ENCODE measurements at places on chromosomes 12 and 14.

GRCh38 chr12:99948370-99948769 is 36.4 kb downstream of the ANKS1B start:
- no peak for DNase-seq

GRCh38 chr12:94263011-94263811 is 114.8 kb downstream of the PLXNC1 start:
- DNase-seq: no peak

GRCh38 chr14:103521438-103521950 is 1.1 kb downstream of the CKB start:
- no peak for DNase-seq

GRCh38 chr14:91599994-91600393 is 89.9 kb upstream of the PPP4R3A start:
- no peak for DNase-seq

- DNase-seq: peak; percentile 68
These were observed 787 bp downstream of the HECTD4 start for GRCh38 chr12:112381406-112381882.

DNA sequence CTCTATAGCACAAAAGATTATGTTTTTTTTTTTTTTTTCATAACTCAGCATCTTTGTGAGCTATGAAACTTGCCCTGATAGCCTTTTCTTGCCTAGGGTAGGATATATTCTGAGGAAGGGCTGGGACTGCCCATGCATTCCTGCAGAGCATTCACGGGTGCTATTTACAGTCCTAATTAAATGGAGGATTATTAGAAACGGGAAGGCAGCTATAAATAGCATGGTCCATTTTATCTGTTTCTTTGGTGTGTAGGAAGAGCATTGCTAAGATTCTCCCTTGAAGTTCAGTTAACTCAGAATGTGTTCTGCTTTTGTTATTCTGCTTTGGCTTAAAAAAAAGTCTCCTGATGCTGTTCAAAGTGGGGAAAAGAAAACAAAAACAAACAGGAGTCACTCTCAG is 630.9 kb downstream of the DIO2 start:
- DNase-seq: no peak

- no peak for DNase-seq
These were observed 82.9 kb upstream of the DYNC1H1 start for GRCh38 chr14:101881426-101881825.

- no peak for DNase-seq
These were observed 11.9 kb downstream of the UBE3B start for GRCh38 chr12:109489016-109489954.

GRCh38 chr12:95583933-95584332 is 32.7 kb upstream of the USP44 start:
- DNase-seq: no peak

GRCh38 chr12:122366685-122367475 is 55.6 kb downstream of the CLIP1 start:
- DNase-seq: peak; percentile 74

GRCh38 chr14:99721792-99722516 is 37.9 kb downstream of the CYP46A1 start:
- DNase-seq: no peak

- no peak for DNase-seq
These were observed 168.7 kb downstream of the GALC start for GRCh38 chr14:87824266-87824665.

DNA sequence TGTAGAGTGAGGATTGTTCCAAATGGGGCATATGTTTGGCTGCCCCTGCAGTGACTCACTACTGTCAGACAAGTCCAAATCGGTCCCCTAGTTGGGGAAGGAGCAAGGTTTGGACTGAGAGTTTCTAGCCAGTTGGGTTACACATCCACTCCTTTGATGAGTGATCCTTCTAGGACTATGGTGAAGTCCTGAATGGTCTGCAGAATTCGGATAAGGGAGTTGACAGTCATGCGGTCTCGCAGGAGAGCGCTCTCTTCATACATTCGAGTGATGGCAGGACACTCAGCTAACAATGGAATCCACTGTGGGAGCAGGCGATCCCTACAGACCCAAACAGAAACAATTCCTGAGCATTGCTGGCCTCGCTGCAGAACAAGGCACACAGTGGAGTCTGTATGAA is 61.5 kb upstream of the SINHCAF start:
- no peak for DNase-seq

GRCh38 chr12:94532490-94533422 is 73.1 kb upstream of the CEP83 start:
- peak; percentile 70 for DNase-seq

GRCh38 chr12:30823156-30823699 is 68.5 kb upstream of the CAPRIN2 start:
- no peak for DNase-seq

DNA sequence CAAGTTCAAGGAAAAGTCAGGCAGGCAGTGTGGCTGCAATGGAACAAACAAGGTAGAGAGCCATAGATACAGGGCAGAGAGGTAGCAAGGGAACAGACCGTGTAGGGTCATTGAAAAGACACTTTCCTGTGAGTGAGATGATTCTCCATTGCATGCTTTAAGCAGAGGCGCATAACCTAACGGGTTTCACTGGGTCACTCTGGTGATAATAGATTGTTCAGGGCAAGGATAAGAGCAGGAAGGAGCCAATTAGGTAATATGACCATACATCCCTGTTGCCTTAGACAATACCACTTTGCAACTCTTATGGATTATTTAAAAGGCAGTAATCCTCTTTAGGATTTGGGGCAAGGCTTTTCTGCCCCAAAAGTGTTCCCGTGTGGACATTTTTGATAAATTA is 214.1 kb downstream of the PTPRO start:
- DNase-seq: no peak

DNA sequence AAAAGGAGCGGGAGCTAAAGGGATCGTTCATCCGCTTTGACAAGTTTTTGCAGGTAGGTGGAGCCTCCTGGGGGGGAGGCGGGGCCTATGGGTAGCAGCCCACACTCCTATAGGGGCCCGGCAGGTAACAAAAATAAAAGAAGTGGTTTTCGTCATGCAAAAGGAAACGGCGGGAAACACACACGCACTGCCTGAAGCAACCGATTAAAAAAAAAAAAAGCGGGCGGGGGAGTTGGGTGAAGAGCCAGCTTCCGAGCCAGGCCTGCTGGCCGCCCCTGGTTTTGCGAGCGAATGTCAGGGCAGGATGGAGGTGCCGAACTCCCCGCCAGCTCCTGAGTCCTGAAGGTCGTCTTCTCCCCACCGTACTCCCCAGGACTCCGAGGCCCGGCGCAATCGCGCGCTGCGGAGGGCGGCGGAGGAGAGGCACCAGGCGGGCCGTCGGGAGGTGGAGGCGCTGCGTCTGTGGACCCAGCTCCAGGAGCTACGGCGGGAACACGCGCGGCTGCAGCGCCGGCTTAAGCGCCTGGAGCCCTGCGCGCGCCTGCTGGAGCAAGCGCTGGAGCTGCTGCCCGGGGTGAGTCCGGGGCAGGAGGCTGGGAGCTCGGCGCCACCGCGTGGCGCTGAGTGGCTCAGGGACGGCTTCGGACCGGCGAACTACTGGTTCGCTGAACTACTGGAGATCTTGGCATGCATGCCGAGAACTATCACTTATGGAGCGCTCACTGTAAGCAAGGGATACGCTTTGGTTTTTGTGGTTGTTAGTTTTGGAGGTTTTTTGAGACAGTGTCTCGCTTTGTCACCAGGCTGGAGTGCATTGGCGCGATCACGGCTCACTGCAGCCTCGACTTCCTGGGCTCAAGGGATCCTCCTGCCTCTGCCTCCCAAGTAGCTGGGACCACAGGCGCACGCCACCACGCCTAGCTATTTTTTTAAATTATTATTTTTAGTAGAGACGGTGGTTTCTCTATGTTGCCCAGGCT is 3.6 kb downstream of the CFAP73 start:
- peak; percentile 74 for DNase-seq

- peak; percentile 73 for DNase-seq
These were observed 35.7 kb downstream of the RIN3 start for GRCh38 chr14:92549105-92549858.

DNA sequence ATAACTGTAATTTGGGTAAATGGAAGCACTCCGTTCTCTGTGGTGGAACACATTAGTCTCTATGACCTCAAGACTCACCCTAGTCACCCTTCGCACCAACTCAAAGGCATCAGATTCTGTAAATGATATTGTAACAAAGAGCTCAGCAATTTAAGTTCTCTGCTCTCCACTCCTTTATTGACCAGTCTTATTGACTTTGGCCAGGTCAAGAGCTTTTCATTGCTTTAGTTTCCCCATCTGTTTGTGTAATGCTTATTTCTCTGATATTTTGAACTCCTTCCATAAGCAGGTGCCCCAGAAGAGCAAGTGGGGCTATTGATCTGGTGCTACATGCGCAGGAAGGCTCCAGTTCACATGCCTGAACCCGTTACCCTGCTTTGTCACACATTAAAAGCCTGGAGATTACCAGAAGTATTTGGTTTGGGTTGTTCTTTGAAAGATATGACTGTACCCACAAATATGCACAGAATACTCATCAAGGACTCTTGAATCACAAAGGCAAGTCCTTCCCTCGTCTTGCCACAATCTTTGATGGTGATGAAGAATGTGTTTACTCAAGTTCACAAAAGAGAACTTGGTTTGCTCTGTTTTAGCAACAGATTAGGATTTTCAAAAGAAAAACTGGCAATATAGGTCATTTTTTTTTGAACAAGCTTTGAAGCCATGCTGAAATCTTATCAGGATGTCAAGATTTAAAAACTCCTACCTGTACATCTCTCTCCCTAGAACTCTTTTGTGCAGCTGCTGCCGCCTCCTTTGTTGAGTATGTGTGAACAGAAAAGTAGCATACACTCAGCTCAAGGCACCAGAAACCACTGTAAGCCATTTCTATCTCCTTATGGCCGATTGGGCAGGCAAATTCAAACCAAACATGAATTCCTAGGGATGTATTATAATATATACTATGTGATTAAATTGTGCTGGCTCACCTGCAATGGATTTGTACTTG is 193.9 kb downstream of the BCAT1 start:
- DNase-seq: no peak

DNA sequence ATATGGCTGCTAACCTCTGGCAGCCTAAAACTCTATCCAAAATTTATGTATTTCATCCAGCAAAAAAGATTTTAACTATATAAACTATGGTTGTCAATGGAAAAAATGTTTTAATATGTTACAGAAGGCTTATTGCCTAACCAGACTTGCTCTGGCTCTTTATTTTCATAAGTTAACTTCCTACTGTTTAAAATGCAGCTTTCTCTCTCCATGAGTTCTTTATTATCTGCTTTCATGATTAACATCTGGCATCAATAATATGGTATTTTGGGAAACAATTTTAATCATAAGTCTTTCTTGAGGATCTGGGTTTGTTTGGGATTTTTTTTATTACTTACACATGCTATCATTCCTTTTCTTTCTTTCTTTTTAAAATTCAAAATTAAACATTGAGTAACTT is 20.5 kb downstream of the KERA start:
- no peak for DNase-seq

DNA sequence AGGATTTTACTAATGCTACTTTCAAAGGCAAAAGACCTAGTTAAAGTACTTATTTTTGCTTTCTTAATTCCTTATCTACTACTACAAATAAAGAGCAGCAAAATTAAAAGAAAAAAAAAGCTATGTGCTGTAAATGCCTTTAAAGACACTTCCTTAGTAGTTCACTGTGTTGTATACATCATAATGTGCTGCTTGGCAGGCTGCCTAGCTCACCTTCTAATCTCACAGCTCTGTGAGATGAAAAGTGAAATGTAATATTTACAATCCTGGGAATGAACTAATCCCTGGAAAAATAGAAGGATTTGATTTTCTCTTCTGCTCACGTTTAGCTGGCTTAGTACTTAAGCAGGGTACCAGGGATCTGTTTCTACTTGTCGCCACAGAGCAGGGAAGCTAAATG is 184.4 kb upstream of the ALG10B start:
- no peak for DNase-seq

DNA sequence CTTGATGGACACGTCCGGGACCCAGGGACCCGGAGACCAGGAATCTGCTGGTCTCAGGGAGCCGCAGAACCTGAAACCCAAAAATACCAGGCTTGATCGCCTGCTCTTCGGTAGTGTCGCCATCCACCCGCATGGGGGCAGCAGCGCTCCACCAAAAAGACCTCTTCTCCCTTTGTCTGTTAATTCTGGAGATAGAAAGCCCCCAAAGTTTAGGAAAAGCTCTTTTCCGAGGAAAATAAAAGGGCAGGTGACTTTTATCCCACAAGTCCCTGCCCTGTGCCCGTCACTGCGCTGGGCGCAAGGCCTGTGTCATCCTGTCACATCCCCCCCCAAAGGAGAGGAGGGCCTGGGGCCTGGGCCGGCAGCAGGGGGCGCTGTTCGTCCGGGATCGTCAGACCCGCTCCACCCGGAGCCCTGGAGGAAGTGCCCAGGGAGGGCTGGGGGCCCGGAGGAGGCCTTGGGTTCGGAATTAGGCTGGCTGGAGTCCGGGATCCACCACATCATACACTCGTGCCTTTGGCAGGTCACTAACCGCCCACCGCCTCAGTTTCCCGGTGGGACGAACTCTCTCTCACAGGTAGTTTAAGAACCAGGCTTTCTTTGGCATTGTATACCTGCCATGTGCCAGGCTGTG is 31.9 kb downstream of the DAD1 start:
- peak; percentile 68 for DNase-seq

- no peak for DNase-seq
These were observed 71.4 kb upstream of the GPR68 start for GRCh38 chr14:91315844-91316267.

DNA sequence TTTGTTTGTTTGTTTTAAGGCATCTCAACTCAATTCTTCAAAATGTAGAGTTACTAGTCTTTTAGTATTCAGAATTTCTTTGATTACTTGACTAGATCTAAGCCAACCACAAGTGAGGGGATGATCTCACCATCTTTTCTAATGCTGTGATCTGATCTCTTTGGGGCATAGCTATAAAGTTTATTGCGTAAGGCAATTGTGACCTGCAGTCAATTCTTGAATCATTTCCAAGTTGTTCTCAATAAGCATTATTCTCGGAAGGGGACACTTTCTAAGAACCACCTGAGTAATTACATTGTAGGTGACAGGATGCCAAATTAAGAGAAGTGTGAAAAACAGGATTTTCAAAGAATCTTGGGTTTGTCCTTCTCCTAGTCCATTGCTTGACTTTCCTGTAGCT is 13.1 kb downstream of the DACT1 start:
- DNase-seq: no peak

GRCh38 chr12:53743266-53744129 is 8.3 kb downstream of the CISTR start:
- DNase-seq: peak; percentile 12

GRCh38 chr12:96876966-96877365 is 30.1 kb upstream of the NEDD1 start:
- no peak for DNase-seq

- DNase-seq: no peak
These were observed 569.9 kb downstream of the TMTC2 start for GRCh38 chr12:83256562-83256961.

- no peak for DNase-seq
These were observed 6.6 kb downstream of the PHB2 start for GRCh38 chr12:6963791-6964413.

GRCh38 chr14:54182419-54183045 is 214.3 kb upstream of the CDKN3 start:
- DNase-seq: no peak

Measured in tibial artery (tissue), 4 donors.